H4 (cell line): ENCODE measurements at places on chromosomes 12 and 14. TPM values are rescaled to one million over a fixed set of nuclear protein-coding genes. Genes with fewer than 3 reads are reported as not detected.

The IGFBP6 gene
- 265 and 375 TPM in 2 replicates for total RNA-seq

The ADAM20 gene
- not detected in 2 replicates for total RNA-seq

The TCL1A gene
- total RNA-seq: not detected in 2 replicates

The GDF3 gene
- not detected in 2 replicates for total RNA-seq

The PLCZ1 gene
- total RNA-seq: not detected in 2 replicates

The NKX2-8 gene
- 1.6 and 1.7 TPM in 2 replicates for total RNA-seq

The LRFN5 gene
- total RNA-seq: 0.29 TPM in 1 of 2 replicates, not detected in the other

The PPP4R4 gene
- total RNA-seq: 3.3 and 3.8 TPM in 2 replicates

DNA sequence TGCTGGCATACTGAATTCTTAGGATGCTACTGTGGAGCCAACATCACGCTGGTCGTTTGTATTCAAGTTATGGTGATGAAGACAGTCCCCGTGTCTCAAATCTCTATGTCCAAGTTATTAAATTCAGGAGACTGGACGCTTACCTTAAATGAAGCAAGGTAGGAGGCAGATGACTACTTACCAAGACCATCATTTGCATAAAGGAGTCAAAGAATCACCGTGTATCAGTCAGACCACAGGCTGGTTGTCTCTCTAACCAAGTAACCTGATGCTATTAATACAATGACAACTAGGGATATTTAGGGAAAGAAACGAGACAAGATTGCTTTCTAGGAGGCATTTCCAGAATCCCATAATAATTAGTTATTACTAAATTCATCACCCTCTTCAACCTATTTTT is 78.1 kb upstream of the FRMD6 start:
- DNase-seq: no peak

DNA sequence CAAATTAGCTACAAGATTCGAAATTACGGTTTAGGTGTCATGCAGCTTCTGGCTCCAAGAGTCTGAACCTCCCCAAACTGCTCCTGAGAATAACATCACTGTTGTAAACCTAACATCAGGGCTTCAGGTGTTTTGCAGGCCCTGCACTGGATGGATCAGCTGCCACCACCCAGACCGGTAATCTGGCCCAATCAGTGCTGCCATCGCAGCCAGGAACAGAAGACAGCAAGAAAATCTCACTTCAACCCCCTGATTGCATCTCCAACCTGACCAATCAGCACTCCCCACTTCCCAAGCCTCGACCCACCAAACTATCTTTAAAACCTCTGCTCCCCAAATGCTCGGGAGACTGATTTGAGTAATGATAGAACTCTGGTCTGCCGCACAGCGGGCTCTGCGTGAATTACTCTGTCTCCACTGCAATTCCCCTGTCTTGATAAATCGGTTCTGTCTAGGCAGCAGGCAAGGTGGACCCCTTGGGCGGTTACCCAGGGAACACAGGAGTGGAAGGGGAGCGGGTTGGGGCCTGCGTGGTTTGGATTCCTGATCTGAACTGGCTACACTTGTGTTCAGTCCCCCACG is 268.5 kb upstream of the SFSWAP start:
- DNase-seq: no peak

GRCh38 chr14:32428875-32429274 is 99.8 kb downstream of the AKAP6 start:
- DNase-seq: no peak

GRCh38 chr12:47509398-47509851 is 196.4 kb downstream of the RPAP3 start:
- DNase-seq: peak; percentile 10

- no peak for DNase-seq
Measured at GRCh38 chr12:128684352-128684751, 139.4 kb downstream of the SLC15A4 start.

- no peak for DNase-seq
Measured at GRCh38 chr12:63037746-63038712, 103.1 kb upstream of the PPM1H start.
